ENCODE measurements at places on chromosomes 1 and 21.

- DNase-seq, result peak; percentile 24
These were observed 46.4 kb upstream of the TMEM51 start for GRCh38 chr1:15107058-15107687.

DNA sequence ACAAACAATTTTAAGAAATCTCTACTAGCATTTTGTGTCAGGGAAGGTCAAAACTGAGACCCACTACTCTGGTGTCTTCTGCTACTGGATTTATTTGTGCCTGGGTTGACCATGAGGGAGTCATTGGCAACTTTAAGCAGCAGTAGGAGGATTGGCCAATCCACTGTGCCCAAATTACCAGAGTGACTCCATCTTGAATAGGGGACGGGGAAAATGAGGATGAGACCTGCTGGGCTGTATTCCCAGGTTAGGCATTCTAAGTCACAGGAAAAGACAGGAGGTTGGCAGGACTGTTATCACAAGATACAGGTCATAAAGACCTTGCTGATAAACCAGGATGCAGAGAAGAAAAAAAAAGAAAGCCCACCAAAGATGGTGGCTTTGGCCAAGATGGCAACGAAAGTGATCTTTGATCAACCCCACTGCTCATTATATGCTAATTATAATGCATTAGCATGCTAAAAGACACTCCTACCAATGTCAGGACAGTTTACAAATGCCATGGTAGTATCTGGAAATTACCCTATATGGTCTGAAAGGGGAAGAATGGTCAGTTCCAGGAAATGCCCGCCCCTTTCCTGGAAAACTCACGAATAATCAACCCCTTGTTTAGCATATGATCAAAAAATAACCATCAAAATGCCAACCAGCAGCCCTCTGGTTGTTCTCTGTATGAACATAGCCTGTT, 200.9 kb downstream of the LTN1 start:
- no peak for DNase-seq

GRCh38 chr1:77014073-77014788, 147.0 kb downstream of the ST6GALNAC5 start:
- DNase-seq, result no peak

- DNase-seq, result no peak
These were observed 53.7 kb upstream of the ZNF326 start for GRCh38 chr1:89941110-89941766.

GRCh38 chr1:222761083-222761482, 24.1 kb downstream of the FAM177B start:
- DNase-seq, result no peak

DNA sequence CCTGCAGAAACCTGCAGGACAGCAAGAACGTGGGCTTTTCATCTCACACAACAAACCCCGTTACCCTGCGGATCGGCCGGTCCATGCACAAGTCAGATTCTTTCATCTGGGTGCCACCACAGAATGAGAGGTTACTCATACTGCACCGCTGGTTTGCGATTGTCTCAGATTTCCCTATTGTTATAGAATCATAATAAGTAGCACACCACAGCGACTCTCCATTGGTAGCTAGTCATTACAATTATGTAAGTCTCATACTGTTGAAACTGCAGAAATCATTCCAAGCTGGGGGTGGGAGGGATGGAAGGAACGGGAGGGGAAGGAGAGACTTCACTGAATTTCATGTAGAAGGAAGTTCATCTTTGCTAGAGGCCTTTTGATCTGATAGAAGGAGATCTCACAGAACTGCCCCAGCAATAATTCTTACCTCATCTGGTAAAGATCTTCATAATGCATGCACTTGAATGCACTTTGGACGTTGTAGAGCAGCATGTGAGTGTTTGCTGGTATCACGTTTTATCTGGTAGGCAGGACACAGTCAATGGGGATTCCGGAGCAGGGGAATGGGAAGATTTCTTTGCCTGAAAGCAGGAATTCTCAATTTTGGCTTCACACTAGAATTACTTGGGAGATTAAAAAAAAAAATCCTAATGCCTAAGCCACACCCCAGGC, 221.1 kb downstream of the KIF26B start:
- DNase-seq, result no peak

- no peak for DNase-seq
These were observed 7.6 kb downstream of the RSBN1 start for GRCh38 chr1:113804421-113805255.

All from activated effector memory CD4-positive, alpha-beta T cell treated with anti-CD3 and anti-CD28 coated beads, Interleukin-2, amount 50 U/mL, for 16 hours (primary cell).